Putamen (tissue), 1 donor: ENCODE measurements at places on chromosomes 3 and 15.
A peak's percentile ranks its signal among the peaks of the same experiment; 100 is the strongest.

DNA sequence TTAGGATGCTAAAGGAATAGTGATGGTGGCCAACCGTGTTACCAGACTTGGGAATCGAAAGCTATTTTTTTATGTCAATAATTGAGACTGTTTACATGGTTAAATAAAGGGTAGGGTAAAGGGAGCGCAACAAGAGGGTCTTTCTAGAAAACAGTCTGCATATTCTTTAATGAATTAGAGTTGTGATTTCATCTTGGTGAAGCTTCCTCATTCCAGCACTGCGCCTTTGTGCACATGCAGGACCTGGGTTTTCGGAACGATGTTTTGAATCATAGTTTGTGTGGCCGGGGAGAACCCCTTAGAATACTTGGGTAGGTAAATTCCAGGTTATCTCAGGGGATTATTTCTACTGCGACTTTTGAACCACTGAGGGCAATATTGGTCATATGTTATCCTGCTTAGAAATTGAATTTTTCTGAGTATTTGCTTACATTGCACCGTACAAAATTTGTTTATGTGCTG lies 1.3 kb downstream of the PIK3CA start:
- DNase-seq, result peak; percentile 17

- no peak for DNase-seq
Observed at GRCh38 chr3:175288621-175289020, 429.5 kb downstream of the NAALADL2 start.

DNA sequence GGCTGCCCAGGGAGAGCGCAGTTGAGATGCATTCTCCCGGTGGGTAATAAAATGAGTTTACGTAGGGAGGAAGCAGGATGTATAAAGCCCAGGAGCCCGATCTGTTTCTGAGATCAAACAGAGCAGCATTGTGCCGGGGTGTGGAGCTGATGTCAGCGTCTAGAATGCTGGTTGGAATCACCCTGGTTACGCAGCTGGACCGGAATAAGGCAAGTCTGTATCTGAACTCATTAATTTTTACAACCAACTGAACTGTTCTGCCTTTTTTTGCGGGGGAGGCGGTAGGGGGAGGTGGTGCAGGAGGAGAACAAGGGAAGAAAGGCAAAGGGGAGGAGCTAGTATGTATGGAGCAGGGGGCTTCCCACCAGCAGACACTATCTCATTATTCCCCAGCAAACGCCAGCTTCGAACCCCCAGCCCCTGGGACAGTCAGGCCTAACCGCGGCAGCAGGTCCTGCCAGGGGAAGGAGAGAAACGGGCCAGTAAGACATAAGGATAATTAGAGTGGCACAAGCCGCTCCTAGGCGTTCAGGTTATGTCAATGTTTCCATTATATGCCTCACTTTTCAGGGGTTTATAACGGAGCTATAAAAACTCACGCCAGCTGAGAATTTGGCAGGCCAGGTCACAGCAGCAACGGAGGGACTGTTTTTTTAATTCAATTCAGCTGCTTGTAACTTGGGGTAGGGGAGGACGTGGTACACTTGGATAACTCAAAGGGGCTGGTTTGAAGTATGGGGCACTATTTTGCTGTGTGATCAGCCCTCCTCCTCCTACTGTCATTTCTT lies 175.3 kb upstream of the HES1 start:
- DNase-seq, result peak; percentile 31

DNA sequence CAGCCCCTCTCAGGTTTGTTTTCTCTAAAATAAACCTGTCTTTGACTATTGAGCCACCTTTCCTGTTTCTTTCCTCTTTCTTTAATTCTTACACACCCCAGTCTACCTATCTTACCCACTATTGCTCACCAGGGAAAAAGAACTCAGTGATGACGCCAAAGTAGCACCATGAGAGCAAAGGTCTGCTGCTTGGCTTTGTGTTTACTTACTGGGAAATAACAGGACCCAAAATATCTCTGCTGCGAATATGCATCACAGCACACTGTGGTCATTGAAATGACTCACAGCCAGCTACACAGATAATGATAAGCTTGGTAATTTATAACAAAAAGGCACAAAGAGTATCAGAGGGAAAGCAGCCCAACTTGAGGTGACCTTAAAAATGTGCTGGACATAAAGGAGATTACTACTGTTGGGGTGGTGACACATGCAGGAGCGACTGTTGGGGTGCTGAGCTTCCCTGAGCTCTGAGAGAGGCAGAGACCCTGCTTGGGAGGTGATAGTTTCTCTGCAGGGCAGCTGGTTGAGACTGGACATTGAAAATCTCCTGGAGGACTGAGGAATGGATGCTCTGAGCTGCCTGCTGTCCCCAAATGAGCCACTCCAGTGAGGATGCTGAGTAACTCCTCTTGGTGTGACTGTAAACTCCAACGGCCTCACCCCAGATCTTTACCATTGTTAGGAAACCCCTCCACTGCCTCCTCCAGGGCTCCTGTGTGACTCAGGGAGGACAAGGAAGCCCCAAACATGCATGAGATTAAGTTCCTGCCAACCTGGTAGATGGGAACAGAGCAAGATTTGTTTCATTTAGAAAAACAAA lies 14.5 kb downstream of the EFCAB12 start:
- DNase-seq, result no peak

DNA sequence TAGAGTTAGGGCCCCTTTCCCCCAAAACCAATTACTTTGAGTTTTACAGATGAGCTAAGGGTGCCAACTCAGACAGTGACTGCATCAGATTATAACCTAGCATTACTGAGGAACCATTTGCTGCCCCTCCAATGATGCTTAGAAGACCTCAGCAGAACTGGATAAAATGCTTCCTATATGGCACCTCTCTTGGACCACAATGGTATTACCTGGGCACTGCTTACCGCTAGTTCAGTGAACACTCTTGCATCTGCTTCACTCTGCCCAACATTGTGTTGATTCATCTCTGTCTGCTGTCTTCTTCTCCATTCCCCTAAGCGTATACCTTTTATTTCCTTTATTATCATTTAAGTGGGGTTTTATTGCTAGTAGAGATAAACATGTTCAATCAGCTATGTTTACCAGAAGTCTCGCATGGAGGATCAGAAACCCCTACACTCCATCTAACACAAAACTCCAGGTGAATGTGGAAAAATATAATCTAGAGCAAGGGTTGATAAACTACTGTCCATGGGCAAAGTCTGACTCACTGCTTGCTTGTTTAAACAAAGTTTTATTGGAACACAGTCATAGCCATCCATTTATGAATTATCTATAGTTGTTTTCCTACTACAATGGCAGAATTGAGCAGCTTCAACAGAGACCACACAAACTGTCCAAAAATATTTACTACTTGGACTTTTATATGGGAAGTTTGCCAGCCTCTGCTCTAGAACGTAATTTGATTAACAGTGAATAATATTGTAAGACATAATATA lies 100.2 kb upstream of the PTX3 start:
- DNase-seq, result no peak

DNA sequence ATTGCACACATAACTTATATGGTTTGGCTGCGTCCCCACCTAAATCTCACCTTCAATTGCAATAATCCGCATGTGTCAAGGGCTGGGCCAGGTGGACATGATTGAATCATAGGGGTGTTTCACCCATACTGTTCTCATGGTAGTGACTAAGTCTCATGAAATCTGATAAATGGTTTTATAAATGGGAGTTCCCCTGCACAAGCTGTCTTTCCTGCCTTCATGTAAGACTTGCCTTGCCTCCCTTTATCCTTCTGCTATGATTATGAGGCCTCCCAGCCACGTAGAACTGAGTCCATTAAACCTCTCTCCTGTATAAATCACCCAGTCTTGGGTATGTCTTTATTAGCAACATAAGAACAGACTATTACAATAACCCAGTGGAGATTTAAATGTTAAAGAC lies 653.9 kb downstream of the ROBO1 start:
- DNase-seq, result no peak

DNA sequence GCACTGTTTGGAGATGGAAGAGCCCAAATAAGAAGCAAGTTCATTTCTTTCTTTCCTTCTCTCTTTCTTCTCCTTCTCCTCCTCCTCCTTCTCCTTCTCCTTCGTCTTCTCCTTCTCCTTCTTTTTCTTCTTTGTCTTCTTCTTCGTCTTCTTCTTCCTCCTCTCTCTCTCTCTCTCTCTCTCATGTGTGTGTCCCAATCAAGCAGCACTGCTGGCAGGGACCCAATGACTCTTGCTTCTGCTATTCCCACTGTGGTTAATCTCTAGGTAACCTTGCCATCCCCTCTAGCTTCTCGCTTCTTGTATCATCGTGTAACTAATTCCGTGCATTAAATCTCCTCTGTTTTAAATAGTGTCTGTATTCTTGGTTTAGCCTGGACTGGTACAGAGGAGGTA lies 26.1 kb upstream of the ZNF280D start:
- no peak for DNase-seq

DNA sequence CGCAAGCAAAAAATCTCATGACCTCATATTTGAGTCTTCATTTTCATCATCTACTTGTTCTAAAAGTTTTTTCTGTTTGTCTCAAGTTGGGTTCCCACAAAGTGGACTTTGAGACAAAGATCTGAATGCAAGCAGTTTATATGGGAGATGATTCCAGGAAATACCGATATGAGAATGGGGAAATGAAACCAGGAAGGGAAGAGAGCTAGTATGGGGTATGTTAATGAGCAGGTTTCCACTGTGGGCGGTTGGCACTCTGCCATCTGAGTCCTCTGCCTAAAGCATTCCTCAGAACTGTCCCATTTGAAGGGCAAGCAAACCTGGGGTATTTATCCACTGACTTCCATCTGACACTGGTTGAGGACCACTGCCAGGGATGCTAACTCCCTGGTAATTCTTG lies 8.8 kb downstream of the ADPRH start:
- DNase-seq, result peak; percentile 32

GRCh38 chr15:46280762-46281542 lies 646.1 kb downstream of the SQOR start:
- DNase-seq, result no peak

DNA sequence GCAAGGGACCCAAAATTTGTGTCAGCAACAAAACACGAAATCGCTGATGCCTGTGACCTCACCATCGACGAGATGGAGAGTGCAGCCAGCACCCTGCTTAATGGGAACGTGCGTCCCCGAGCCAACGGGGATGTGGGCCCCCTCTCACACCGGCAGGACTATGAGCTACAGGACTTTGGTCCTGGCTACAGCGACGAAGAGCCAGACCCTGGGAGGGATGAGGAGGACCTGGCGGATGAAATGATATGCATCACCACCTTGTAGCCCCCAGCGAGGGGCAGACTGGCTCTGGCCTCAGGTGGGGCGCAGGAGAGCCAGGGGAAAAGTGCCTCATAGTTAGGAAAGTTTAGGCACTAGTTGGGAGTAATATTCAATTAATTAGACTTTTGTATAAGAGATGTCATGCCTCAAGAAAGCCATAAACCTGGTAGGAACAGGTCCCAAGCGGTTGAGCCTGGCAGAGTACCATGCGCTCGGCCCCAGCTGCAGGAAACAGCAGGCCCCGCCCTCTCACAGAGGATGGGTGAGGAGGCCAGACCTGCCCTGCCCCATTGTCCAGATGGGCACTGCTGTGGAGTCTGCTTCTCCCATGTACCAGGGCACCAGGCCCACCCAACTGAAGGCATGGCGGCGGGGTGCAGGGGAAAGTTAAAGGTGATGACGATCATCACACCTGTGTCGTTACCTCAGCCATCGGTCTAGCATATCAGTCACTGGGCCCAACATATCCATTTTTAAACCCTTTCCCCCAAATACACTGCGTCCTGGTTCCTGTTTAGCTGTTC lies 34.9 kb downstream of the CHDH start:
- no peak for DNase-seq

GRCh38 chr15:95973566-95974256 lies 356.8 kb upstream of the NR2F2 start:
- no peak for DNase-seq

GRCh38 chr15:68447209-68447608 lies 15.2 kb upstream of the ITGA11 start:
- DNase-seq, result no peak

DNA sequence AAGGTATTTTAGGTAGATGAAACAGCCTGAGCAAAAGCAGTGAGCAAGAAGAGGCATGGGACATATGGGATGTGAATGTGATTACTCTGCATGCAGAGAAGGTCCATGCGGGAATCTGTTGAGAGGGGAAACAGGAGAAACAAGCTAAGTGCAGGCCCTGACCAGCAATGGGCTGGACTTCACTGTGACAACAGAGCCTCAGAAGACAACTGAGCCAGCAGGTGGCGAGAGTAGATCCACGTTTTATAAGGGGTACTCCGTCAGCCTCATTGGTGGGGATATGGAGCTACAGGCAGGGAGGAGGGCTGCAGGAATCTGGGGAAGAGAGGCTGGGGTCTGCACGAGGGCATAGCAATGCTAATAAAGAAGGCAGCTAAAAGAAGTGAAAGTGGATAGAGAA lies 405.9 kb upstream of the LMCD1 start:
- no peak for DNase-seq

DNA sequence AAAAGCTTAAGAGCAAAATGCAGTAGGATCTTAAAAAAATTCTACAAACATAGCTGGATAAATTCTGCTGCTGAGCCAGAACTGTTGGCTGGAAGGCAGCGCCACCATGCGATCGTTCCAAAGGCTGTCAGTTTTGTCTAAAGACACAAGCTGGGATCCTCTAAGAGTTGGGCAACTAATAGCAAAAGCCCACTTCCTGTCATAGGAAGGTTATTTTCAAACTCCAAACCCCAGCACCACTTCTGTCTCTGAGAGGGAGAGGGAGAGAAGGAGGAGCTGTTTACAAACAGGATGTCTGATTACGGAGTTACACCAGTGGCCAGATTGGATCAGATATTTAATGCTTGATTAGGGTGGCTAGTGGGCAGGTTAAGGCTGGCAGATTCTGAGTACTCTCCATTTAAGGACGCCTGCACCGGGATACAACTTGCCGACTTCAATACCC lies 44.0 kb downstream of the EIF4E3 start:
- peak; percentile 65 for DNase-seq

DNA sequence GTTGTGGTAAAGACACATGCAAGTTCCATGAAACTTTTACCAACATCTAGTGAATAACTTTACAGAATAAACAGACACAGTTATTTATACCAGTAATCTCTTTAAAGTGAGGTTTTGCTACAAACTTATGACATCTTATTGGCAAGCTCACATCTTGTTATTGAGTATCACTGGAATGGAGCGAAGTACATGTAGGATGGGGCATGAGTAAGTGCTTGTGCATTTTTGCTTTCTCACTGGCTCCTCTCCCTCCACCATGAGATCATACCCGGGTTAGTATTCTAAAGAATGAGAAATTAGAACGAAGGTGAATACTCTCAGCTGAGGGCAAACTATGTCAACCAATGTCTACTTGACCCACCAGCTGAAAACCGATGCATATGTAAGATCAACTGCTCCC lies 193.3 kb upstream of the ZNF717 start:
- DNase-seq, result no peak

- DNase-seq, result no peak
Observed at GRCh38 chr15:58755956-58756355, 6.4 kb upstream of the ADAM10 start.
